ENCODE measurements at places on chromosomes 4 and X.

DNA sequence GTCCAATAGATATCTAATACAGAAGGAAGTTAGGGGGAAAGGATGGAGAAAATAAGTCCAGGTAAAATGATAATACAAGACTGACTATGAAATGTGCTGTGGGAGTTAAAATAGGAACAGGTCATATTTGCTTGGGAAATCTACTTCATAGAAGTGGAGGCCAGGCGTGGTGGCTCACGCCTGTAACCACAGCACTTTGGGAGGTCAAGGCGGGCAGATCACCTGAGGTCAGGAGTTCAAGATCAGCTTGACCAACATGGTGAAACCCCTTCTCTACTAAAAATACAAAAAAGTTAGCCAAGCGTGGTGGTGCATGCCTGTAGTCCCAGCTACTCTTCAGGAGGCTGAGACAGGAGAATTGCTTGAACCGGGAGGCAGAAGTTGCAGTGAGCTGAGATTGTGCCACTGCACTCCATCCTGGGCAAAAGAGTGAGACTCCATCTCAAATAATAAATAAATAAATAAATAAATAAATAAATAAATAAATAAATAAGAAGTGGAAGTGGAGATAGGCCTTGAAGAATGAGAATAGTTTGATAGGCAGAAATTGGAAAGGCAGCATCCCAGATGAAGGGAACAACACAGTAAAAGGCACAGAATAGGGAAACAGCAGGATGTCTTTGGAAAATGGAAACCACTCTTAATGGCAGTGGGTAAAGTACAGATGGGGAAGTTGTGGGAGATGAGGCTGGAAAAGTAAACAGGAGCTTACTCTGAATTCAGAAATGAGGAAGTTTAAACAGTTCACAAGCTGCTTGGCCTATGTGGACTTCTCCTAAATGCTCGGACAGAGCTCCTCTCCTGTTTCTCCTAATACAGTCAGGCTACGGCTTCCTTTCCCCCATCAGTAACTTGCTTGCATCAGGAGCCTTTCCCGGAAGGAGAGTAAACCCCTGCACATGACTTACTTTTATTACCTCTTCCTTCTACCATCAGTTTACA lies 15.1 kb upstream of the GK start:
- DNase-seq: no peak

GRCh38 chr4:112252234-112252633 lies 20.6 kb downstream of the AP1AR start:
- no peak for DNase-seq

DNA sequence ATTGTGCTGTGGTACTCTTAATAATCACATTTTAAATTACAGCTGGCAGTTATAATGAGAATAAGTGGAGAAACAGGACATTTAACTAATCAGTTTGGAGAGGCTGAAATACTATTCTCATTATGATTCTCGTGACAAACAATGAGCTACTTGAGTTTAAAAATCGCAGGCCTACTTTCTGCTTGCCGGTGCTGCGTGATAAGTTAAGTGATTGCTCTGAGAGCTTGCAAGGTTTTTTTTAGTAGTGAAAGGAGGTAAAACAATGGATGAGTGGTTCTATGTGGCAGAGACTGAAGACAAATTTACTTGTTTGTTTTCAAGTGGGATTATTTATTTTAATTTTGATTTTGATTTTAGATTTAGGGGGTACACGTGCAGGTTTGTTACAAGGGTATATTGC lies 114.0 kb downstream of the RAPGEF2 start:
- no peak for DNase-seq

DNA sequence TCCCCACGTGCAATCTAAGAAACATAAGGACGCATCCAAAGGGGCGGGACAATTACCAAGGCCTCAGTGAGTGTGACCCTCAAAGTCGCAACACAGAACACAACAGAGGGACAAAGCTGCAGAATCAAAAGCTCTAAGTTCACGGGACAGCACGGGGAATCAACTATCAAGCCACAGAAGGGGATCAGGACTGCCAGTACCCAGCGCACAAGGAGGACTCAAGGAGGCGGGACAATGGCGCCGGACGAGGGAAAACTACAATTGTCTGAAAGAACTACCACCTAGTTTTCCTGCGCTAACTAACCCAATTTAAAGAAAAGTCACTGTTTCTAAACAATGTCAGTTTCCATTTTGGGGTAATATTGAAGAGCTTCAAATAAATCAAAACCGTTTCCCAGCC lies 1.3 kb downstream of the FAM53A start:
- DNase-seq: no peak

- DNase-seq: peak; percentile 23
Measured at GRCh38 chr4:25925486-25926201, 11.6 kb downstream of the SMIM20 start.

DNA sequence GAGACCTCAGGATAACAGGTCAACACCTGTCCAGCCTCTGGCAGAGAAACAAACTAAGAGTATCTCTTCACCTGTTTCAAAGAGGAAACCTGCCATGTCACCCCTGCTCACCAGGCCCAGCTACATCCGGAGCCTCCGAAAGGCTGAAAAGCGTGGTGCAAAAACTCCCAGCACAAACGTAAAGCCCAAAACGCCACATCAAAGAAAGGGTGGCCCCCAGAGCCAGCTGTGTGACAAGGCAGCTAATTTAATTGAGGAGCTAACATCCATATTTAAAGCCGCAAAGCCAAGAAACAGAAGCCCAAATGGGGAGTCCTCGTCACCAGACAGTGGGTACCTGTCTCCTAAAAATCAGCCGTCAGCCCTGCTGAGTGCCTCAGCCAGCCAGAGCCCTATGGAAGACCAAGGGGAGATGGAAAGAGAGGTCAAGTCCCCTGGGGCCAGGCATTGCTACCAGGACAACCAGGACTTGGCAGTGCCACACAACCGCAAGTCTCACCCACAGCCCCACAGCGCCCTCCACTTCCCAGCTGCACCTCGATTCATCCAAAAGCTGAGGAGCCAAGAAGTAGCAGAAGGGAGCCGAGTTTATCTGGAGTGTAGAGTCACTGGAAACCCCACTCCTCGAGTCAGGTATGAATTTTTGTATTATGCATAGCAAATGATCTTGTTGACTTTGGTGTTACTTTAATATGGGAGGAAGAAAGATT lies 15.1 kb downstream of the PALLD start:
- DNase-seq: peak; percentile 18

GRCh38 chr4:168183717-168184571 lies 91.6 kb downstream of the ANXA10 start:
- DNase-seq: no peak

GRCh38 chrX:132226169-132226568 lies 6.9 kb upstream of the RAP2C start:
- no peak for DNase-seq

DNA sequence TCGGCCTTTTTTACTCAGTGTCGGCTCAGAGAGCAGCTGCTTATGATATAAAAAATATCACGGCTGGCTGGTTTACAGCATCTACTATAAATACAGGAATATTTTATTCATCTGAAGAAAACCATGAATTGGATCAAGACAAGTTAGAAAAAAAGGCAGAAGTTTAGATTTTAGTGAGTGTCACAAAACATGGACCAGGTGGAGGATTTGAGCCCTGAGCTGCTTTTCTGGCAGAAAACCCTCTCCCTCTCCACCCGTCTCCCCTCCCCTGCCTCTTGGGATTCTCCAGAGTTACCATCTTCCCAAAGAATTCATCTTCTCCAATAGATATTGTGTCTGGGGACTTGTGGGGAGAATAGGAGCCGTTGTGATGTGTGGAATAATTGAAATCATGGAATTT lies 142.8 kb upstream of the RAI2 start:
- no peak for DNase-seq
